ENCODE measurements at places on chromosomes 5 and 9.

DNA sequence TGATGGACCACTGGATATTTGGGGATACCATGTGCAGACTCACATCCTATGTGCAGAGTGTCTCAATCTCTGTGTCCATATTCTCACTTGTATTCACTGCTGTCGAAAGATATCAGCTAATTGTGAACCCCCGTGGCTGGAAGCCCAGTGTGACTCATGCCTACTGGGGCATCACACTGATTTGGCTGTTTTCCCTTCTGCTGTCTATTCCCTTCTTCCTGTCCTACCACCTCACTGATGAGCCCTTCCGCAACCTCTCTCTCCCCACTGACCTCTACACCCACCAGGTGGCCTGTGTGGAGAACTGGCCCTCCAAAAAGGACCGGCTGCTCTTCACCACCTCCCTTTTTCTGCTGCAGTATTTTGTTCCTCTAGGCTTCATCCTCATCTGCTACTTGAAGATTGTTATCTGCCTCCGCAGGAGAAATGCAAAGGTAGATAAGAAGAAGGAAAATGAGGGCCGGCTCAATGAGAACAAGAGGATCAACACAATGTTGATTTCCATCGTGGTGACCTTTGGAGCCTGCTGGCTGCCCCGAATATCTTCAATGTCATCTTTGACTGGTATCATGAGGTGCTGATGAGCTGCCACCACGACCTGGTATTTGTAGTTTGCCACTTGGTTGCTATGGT lies 54.5 kb upstream of the HNRNPA0 start:
- DNase-seq, result no peak

GRCh38 chr9:130518943-130519799 lies 60.2 kb upstream of the FUBP3 start:
- no peak for DNase-seq

DNA sequence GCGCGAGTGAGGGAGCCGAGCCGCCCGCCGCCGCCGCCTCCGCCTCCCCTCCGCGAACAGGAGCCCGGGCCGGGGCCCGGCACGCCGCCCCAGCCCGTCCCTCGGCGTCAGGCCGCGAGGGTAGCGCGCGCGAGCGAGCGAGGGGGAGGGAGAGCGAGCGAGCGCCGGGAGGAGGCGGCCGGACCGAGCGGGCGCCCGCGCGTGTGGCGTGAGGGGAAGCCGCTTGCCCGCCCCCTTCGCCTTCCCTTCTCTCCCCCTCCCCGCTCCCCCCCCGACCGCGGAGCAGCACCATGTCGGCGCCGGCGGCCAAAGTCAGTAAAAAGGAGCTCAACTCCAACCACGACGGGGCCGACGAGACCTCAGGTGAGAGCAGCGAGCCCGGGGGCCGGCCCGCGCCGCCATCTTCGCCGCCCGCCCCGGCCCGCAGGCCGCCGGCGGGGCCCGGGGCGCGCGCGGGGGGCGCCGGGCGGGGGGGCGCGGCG lies 312 bp downstream of the SET start:
- DNase-seq, result peak; percentile 44

- no peak for DNase-seq
These were observed 100.4 kb downstream of the FAM114A2 start for GRCh38 chr5:153938191-153938842.

DNA sequence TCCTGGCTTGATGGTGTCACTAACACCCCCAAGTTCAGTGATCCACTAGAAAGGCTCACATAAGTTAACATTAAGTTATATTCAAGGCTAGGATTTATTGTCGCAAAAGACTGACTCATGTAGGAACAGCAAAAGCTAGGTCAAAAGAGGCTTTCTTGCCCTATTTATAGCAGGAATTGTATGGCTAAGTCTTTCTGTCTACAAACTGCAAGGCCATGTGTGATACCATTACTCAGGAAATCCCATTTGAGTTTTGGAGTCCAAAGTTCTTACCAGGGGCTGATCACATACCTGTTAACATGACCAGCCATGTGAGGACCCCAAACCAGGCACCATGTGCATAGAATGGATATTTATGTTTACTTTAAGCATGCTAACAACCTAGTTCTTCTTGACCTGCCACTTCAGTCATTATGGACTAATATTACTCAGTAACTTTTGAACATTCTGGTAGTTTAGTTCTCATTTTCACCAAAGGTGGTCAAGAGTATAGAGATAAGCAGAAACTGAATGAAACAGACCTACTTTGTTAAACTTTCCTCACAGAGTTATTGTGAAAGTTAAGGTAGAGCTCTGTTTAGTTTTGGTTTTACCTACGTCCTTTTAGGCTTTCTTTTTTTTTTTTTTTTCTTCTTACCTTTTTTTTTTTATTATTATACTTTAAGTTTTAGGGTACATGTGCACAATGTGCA lies 281.1 kb downstream of the FER start:
- DNase-seq, result no peak

GRCh38 chr5:76642390-76643040 lies 19.3 kb upstream of the F2RL2 start:
- DNase-seq, result no peak

GRCh38 chr9:78396087-78396486 lies 99.2 kb downstream of the PSAT1 start:
- no peak for DNase-seq

- DNase-seq, result no peak
These were observed 157.9 kb upstream of the ALDH1B1 start for GRCh38 chr9:38234479-38235170.

DNA sequence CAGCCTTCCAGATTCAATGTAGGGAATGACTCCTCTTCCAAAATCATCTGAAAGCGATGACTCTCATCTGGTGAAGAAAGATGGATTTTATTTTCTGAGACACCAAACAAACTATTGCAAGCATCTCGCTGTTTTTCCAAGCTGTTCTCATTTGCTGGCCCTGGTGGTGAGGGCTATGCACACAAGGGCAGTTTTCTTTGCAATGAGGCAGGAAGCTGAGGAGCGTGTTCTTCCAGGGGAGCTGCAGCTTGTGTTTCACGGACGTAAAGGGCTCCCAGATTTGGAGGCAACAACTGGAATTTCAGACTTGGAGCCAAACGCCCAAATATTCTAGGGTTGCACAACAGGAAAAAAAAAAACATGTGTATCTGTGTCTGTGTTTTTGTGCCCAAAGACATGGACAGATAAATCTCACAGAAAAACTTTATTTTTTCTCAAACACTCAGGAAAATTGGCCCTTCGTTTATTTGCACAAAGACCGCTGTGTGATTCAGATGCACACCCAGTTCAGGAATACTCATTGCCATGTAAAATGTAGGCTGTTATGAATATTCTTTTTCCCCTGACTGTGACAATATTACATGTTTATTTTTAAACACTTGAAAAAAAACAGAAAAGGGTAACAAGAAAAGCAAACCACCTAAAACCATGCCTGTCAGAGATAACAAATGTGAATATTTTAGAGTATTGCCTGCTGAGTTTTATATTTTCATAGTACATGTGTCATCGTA lies 151.3 kb downstream of the GAS1 start:
- no peak for DNase-seq

- DNase-seq, result no peak
These were observed 14.7 kb downstream of the SIL1 start for GRCh38 chr5:139183502-139183901.

- no peak for DNase-seq
These were observed 12.0 kb upstream of the ACSL6 start for GRCh38 chr5:132023258-132024116.

DNA sequence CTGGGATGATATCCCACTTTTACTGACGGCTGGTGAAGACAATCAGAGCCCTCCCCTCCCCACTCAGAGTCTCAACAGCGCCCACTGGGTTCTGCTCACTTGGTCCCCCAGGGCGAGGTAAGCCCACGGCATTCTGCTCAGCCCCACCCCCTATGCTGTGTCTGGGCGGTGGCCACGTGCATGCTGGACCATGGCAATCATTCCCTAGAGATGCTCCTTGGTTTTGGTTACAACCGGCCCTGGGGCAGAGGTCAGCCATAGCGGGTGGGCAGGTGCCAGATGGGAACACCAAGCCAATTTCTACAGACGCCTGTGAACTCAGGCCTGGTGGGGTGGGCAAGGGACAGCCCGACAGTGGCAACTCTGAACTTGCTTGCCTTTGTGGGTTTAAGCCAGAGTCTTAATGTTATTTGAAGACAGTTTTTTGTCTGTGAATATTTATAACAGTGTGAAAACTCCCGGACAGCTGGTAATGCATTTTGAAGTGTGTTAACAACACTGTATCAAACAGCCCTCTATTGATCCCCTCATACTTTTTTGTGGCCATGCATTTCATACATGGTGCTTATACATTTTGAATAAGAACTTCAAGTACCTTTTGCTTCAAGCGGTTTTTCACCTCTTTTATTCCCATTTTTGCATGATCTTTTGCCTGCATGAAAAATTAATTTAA lies 94.2 kb downstream of the CRB2 start:
- DNase-seq, result no peak

- no peak for DNase-seq
These were observed 89.8 kb downstream of the CD180 start for GRCh38 chr5:67106626-67107342.

DNA sequence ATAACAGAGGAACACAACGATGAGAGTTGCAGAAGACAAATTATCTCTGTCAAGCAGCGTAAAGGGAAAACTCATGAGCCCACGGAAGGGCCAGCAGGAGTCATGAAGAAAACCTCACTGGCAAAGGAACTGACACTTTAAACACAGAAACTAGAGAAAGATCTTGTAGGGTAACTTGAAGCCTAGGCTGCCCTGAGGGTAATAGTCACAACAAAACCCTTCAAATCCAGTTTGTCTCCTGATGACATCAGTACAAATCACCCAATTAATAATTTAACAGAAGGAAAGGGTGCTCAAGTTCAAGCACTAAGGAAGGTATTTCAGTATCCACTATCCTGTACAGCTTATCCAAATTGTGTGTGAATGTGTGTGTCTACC lies 549.1 kb downstream of the MTRR start:
- no peak for DNase-seq

DNA sequence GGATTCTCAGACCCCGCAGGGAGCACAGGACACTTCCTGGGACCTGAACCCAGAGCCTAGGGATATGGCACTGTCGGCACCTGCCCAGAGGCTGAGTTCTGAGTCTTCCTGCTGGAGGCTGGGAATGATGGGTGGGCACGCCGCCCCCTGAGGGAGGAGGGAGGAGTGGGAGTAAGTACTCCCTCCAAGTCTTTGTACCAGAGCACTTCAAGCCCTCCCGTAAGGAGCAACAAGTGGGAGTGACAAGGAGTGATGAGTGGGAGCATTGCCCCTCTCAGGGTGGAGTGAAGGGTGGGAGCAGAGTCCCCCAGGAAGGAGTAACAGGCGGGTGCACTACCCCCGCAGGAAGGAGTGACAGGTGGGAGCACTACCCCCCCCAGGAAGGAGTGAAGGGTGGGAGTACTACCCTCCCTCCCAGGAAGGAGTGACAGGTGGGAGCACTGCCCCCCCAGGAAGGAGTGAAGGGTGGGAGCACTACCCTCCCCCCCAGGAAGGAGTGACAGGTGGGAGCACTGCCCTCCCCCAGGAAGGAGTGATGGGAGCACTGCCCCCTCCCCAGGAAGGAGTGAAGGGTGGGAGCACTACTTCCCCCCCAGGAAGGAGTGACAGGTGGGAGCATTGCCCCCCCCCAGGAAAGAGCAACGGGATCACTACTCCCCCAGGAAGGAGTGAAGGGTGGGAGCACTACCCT lies 100.1 kb downstream of the CACNA1B start:
- no peak for DNase-seq

DNA sequence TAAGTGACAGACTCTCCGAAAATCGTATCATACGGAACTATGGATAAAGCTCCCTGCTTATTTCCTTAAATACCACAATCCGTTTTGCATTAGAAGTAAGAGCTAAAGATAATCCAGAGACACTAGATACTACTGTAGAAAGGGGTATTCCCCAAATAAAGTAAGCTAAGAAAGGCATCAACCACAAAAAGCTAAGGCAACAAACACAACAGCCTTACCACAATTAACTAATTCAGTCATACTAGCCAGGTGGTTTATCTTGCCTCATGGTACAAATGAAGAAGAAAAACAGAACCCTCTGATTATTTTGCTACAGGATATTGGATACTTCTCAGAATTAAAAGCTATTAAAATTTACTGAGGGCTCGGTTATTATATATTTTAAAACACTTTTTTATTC lies 14.1 kb downstream of the ERP44 start:
- DNase-seq, result no peak

GRCh38 chr9:13715430-13715829 lies 435.9 kb upstream of the MPDZ start:
- no peak for DNase-seq

- DNase-seq, result no peak
These were observed 505 bp upstream of the ACER2 start for GRCh38 chr9:19408316-19408692.

DNA sequence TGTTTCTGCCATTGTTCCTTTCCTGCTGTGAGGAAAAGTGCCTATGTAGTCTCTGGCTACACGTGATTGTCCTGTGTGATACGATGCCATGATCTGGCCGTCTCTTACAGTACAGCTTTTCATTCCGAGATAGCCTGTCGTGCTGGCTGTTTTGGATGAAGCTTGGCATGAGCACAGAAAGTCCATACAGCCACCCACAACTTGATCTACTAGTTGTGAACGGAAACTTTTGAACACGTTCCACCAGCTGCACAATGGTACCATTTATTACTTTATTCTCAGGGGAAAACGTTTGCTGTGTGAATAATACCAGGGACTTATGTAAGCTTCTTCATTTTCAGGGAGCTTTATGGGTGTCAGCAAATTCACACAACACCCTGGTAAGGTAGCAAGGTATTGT lies 217.6 kb upstream of the ANKRD55 start:
- DNase-seq, result no peak

DNA sequence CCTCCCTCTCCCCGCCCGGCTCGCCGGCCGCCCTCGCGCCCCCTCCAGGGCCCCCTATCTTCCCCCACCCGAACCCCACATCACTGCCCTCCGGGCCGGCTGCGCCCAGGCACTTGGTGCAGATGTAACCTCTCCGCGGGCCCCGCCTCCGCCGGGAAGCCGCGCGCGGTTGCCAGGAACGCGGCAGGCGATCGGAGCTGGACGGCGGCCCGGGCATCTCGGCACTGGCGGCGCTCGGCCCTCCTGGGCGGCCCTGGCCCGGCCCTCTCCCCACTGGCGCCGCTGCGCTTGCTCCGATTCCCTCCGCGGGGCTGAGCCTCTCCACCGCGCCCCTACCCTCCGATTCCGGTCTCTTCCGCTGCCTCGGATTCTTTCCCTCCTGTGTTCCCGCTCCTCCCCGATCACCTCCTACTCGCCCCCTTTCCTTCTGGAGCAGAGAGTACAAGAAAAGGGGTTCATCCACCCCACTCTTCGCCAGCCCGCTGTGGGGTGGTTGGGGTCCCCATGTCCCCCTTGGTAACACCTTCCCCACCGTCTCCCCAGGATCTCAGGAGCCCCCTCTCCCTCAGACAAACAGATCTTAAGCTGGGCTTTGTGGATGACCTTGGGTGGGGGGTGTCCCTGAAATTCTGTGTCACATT lies 70.6 kb downstream of the C9orf50 start:
- DNase-seq, result peak; percentile 31

DNA sequence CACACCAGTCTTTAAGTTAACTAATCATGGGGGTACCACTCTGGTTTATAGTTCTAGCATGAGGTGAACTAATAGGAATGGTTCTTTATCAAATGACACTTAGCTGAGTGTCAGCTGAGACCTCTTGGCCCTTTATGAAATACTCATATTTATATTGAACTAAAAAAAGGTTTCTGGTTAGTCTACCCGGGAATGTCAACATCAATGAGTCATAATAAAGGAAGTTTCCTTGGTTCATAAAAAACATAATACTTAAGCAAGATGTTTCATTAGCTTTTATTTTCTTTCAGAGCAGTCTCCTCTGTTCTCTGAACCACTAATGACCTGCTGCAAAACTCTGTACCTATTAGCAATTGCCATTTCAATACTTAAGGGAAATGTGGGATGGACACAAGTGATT lies 13.7 kb downstream of the DAB2 start:
- DNase-seq, result no peak

- DNase-seq, result no peak
These were observed 35.8 kb upstream of the ATG10 start for GRCh38 chr5:81936066-81936465.

All from activated naive CD4-positive, alpha-beta T cell treated with anti-CD3 and anti-CD28 coated beads for 36 hours (primary cell).